SJSA1 (cell line): ENCODE measurements at places on chromosomes 1 and 21. TPM values are rescaled to one million over a fixed set of nuclear protein-coding genes. Genes with fewer than 3 reads are reported as not detected.

Gene NEK2
- 61.4 and 75.1 TPM in 2 replicates for total RNA-seq

Gene OLFML2B
- 0.13 and 1.8 TPM in 2 replicates for total RNA-seq

Gene ST6GALNAC5
- not detected in 2 replicates for total RNA-seq

Gene KPRP
- total RNA-seq, result not detected in 2 replicates

Gene HAO2
- total RNA-seq, result not detected in 2 replicates

Gene KCNT2
- total RNA-seq, result 0.05 and 0.25 TPM in 2 replicates

Gene CAPZB
- total RNA-seq, result 143 and 225 TPM in 2 replicates

Gene CLCA4
- total RNA-seq, result not detected in 2 replicates

GRCh38 chr1:202036595-202037387 lies 26.4 kb downstream of the ELF3 start:
- H3K4me1 ChIP-seq, result peaks cover 35% of the 10 kb centered on the region
- H3K27ac ChIP-seq, result peak overlapping the region; percentile 27
- H3K36me3 ChIP-seq, result no peaks in the 10 kb centered on the region
- no peaks in the 10 kb centered on the region for H3K27me3 ChIP-seq

DNA sequence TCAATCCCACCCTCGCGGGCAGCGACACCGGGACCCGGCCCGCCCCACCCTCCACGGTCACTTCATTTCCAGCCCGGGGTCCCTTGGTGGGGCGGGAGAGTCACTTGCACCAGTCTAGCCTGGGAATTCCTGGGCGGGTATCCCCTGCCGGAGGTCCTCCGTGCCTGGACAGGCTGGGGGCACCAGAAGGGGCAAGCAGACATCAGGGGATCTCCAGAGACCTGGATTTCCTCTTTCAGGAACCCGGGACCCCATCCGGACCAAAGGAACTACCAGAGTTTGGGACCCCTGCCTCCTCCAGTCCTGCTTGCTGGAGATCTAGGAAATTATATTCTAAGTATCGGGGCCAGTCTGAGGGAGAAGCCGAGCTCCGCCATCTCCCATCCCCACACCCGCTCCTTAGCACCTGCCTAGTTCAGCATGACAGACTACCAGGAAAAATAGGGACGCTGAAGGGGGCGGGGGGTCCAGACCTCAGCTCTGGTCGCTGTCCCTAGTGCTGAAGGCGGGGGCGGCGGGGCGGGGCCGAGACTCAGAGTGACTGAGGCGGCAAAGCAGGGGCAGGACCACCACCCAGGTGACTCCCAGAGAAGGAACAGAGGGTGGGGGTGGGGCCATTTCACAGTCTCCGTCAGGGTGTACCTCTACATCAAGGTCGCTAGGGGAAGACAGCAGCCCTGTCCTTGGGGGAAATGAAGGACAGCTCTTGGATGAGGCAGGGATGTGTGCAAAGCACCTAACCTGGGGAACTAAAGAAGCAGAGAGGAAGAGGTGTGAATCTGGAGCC lies 832 bp downstream of the HCN3 start:
- H3K4me3 ChIP-seq, result peak overlapping the region; percentile 60
- peaks cover under 1% of the 10 kb centered on the region; the same call in 1 of the 2 replicates for H3K36me3 ChIP-seq
- H3K4me1 ChIP-seq, result peaks cover 31% of the 10 kb centered on the region
- no peak overlapping the region for H3K27ac ChIP-seq

GRCh38 chr1:161139766-161140165 lies 7.3 kb upstream of the DEDD start:
- H3K27me3 ChIP-seq, result no peaks in the 10 kb centered on the region
- H3K4me1 ChIP-seq, result no peaks in the 10 kb centered on the region

GRCh38 chr1:32894019-32894600 lies 7.1 kb downstream of the TMEM54 start:
- no peak overlapping the region for H3K4me3 ChIP-seq
- no peak overlapping the region for H3K27ac ChIP-seq
- H3K27me3 ChIP-seq, result peaks cover 22% of the 10 kb centered on the region
- peaks cover 8% of the 10 kb centered on the region for H3K4me1 ChIP-seq
- no peak for DNase-seq

DNA sequence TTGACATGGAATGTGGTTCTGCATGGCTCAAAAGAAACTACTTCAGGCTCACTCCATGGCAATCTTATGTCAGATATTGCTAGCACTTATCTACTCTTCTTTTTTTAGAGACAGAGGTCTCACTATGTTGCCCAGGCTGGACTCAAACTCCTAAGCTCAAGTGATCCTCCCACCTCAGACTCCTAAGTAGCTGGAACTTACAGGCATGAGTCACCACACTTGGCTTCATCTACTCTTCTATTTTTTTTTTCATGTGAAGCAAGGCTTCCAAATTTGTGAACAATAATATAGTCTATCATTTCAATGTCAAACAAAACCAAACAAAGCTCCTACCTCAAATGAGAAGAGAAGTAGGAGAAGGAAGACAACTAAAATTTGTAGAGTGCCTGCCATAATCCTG lies 7.5 kb upstream of the PSEN2 start:
- DNase-seq, result no peak
- H3K36me3 ChIP-seq, result no peaks in the 10 kb centered on the region
- no peak overlapping the region for H3K4me3 ChIP-seq
- H3K27me3 ChIP-seq, result no peaks in the 10 kb centered on the region
- H3K4me1 ChIP-seq, result peaks cover 16% of the 10 kb centered on the region
- no peak overlapping the region for H3K27ac ChIP-seq

GRCh38 chr1:40760984-40761383 lies 22.6 kb upstream of the KCNQ4 start:
- H3K4me1 ChIP-seq, result no peaks in the 10 kb centered on the region
- no peak for DNase-seq
- H3K27me3 ChIP-seq, result no peaks in the 10 kb centered on the region
- H3K27ac ChIP-seq, result no peak overlapping the region

- H3K36me3 ChIP-seq, result no peaks in the 10 kb centered on the region
- no peak overlapping the region for H3K4me3 ChIP-seq
- DNase-seq, result no peak
- H3K4me1 ChIP-seq, result peaks cover 22% of the 10 kb centered on the region
- H3K27me3 ChIP-seq, result no peaks in the 10 kb centered on the region
- H3K27ac ChIP-seq, result no peak overlapping the region
Observed at GRCh38 chr1:228784181-228784580, 48.9 kb downstream of the RHOU start.

DNA sequence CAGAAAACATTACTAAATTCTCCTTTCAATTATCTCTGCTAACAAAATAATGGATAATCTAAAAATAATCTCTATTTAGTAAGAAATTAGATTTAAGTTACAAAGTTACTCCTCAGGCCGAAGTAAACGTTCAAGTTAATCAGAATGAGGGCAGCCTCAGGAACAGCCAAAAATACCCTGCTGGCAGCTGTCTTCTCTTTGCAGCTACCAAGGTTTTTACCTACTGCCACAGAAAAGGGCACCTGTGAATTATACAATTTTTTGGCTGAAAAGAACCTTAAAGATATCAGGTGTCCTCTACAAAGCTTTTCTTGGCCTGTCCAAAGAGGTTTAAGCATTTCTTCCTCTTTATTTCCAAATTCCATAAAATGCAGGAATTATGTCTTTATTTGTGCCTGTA lies 84.4 kb downstream of the AKT3 start:
- no peak overlapping the region for H3K4me3 ChIP-seq
- DNase-seq, result no peak
- H3K4me1 ChIP-seq, result no peaks in the 10 kb centered on the region
- H3K27me3 ChIP-seq, result no peaks in the 10 kb centered on the region
- H3K27ac ChIP-seq, result no peak overlapping the region
